ENCODE measurements at places on chromosomes 7 and 10.

GRCh38 chr7:17996442-17997223 lies 31.0 kb downstream of the PRPS1L1 start:
- DNase-seq, result no peak

GRCh38 chr7:139752148-139752547 lies 25.6 kb downstream of the HIPK2 start:
- no peak for DNase-seq

- DNase-seq, result peak; percentile 57
Observed at GRCh38 chr10:91409069-91409868, 875 bp upstream of the HECTD2 start.

- DNase-seq, result peak; percentile 56
Observed at GRCh38 chr10:29736366-29737073, 101.7 kb upstream of the SVIL start.

- DNase-seq, result no peak
Observed at GRCh38 chr7:120216947-120217346, 56.0 kb upstream of the KCND2 start.

GRCh38 chr10:30637881-30638467 lies 8.4 kb upstream of the LYZL2 start:
- DNase-seq, result no peak

GRCh38 chr10:122188706-122189105 lies 82.4 kb upstream of the BTBD16 start:
- no peak for DNase-seq

- DNase-seq, result no peak
Observed at GRCh38 chr7:128151635-128152034, 89.4 kb upstream of the LEP start.

DNA sequence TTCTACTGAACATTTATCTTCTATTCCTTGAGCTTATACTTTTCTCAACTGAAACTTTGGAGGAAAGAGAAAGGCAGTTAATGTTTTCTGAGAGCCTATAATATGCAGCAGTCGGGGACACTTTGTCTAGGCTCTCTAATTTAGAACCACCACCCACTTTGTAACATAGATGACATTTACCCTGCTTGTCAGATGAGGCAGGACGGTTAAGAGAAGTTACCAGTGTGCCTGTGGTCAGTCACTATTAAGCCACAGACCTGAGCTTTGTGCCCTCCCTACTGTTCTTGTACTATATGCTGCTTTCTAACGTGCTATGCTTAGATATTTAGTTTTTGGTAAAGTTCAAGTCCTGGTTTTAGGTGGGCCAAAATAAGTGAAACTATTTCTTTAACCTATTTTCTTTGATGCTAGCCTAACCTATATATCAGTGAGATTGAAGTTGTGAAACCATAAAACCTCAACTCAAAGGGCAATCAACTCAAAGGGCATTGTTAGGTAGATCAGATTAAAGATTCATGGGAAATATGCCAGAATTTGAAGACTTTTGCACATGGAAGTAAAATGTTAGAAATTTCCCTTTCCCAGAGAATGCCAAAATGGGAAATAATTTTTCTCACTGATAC lies 156.5 kb upstream of the AGR3 start:
- DNase-seq, result no peak

- DNase-seq, result no peak
Observed at GRCh38 chr10:48791267-48791928, 106.7 kb downstream of the WDFY4 start.

GRCh38 chr7:131336956-131337355 lies 9.3 kb downstream of the MKLN1 start:
- DNase-seq, result no peak

DNA sequence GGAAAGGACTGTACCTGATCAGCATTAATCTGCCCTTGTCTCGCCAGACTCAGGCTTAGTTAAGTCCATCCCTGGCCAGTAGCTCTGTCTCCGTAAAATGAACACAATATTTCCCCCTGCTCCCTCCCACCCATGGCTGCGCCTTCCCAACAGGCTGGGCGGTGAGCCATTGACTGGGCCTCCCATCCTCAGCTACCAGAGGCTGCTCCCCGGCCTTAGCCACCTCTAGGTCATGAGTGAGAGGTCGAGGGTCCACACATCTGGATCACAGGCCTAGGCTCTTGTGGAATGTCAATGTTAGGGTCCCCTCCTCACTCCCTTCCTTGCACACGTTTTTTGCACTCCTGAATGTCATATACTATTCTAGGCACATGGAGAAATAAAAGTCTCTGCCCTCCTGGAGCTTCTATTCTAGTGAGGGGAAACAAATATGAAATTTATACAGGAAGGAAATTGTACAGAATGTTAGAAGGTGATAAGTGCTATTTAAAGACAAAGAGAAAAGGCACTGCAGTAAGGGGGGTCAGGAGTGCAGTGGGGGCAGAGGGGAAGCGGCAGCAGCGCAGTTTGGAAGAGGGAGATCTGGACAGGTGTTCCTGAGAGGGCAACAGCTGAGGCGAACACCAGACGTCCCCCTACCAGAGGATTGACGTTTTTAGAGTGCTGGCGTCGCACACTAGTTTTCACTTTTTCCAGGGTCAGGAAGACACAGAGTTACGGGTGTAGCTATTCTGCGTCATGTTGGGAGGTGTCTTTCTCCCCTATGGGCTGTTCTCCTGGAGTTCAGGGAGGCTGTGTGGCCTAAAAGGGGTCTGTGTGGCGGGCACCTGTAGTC lies 17.2 kb upstream of the EIF5AL1 start:
- DNase-seq, result no peak

- no peak for DNase-seq
Observed at GRCh38 chr10:131979821-131980270, 1.9 kb downstream of the BNIP3 start.

GRCh38 chr7:80918399-80918798 lies 452 bp downstream of the SEMA3C start:
- no peak for DNase-seq

- DNase-seq, result peak; percentile 41
Observed at GRCh38 chr10:74824900-74825370, 1.5 kb upstream of the KAT6B start.

- DNase-seq, result no peak
Observed at GRCh38 chr7:48078470-48078869, 10.6 kb upstream of the UPP1 start.

GRCh38 chr7:18530224-18531179 lies 35.0 kb downstream of the HDAC9 start:
- DNase-seq, result no peak

- DNase-seq, result no peak
Observed at GRCh38 chr7:108138911-108139310, 8.8 kb upstream of the LAMB4 start.

- DNase-seq, result no peak
Observed at GRCh38 chr7:80278737-80279136, 144.1 kb downstream of the GNAI1 start.

- no peak for DNase-seq
Observed at GRCh38 chr10:11105676-11106004, 88.0 kb downstream of the CELF2 start.

DNA sequence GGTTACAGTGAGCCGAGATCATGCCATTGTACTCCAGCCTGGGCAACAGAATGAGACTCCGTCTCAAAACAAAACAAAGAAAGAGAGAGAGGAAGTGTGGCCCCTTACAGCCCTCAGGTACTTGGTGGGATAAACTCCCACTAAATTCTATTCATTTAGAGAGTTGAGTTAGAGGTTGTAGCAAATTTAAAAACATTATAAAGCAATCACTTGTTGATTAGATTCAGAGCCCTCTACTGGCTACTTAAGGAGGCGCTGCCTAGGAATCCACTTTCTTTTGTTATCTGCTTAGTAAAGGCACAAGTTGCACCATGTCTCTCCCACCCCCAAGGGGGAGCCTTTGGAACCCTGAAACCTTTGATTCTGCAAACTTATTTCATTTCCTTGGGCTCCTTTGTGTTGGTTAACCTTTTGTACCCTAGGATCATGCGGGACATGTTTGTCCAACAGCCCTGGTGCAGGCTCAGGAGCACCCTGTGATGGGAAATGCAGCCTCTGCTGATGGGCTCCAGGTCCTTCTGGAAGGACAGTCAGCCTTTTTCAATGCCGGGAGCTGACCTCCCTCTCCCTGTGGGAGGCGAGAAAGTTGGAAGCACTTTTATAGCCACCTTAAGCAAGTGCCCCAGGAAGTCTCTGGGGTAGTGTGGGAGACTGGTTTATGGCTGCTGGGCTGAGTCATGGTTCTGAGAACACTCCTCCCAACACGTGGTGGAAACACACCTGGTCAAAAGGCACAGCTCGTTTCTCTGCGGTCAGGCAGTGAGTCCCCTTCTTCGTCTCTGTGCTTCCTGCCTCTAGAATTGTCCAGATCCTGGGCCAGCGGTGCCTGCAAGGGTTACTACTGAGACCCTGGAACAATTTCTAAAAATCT lies 2.3 kb downstream of the HKDC1 start:
- DNase-seq, result no peak

DNA sequence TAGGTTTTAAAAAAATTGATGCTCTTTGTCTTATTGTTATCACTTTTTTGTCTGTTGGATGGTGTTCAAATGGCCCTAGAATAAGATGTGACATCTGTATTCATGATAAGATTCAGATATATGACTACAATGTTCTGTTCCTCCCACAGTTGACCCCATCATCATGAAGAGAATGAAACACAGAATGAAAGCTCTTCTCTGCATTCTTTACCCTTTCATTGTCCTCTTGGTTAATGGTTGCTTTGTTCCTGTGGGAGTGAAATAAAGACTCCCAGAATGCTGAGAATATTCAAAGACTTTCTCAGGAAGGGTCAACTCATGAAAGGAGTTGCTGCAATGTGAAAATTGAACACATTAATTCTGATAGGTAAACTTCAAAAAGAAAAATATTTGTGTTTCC lies 1015.8 kb downstream of the SORCS3 start:
- no peak for DNase-seq

DNA sequence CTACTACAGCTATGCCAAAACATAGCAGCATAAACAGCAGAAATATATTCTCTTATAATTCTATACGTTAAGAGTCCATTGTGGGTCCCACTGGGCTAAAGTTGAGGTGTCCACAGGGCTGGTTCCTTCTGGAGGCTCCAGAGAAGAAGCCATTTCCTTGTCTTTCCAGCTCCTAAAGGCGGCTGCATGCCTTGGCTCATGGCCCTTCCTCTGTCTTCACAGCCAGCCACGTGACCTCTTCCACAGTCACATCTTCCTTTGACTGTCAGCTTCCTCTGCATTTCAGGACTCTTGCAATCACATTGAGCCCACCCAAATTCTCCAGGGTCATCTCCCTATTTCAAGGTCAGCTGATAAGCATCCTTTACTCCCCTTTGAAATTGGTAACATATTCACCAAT lies 17.2 kb downstream of the NACAD start:
- no peak for DNase-seq

DNA sequence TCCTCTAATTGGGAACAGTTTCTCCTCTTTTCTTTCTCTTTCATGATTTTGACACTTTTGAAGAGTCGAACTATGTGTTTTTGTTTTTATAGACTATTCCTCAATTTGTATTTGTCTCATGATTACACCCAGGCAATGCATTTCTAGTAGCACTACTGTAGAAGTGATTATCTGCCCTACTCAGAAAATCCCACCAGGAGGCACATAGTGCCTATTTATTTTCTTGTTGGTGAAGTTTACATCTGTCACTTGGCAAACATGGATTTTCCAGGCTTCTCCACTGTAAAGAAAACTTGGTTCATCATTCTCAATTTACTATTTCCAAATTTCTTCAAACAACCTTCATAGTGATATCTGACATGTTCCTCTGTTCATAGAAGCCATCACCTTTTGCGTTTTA lies 893.9 kb downstream of the CCSER2 start:
- no peak for DNase-seq

All from progenitor cell of endocrine pancreas (in vitro differentiated cells).